ENCODE measurements at places on chromosomes 2 and 18.

DNA sequence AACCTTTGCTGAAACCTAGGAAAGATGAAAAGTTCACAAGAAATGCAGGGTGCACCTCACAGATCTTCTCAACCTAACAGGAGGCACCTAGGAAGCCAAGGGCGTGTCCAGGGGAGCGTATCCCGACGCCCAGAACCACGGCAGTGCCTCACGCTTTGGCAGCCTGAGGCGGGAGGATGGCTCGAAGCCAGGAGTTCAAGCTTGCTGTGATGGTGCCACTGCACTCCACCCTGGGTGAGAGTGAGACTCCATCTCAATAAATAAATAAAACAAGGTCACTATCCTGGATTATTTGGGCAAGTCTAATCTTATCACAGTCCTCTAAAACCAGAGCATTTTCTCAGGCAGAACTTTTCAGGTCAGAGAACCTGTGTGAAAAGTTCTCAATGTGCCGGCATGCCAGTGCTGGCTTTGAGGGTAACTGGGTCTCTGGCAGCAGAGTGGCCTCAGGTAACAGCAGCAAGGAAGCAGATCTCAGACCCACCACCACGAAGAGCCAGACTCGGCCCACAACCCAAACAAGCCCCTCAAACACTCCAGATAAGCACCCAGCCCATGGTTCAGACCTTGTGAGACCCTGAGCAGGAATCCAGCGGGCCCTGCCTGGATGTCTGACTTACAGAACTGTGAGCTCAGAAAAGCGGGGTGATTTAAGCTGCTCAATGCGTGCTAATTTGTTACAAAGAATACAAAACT is 11.7 kb downstream of the HSBP1L1 start:
- no peak for DNase-seq

GRCh38 chr2:71892423-71892730 is 255.3 kb downstream of the CYP26B1 start:
- no peak for DNase-seq

- DNase-seq: peak; percentile 20
Observed at GRCh38 chr2:239824046-239824694, 201.0 kb downstream of the NDUFA10 start.

GRCh38 chr2:41872646-41873045 is 175.2 kb upstream of the PKDCC start:
- DNase-seq: no peak

- DNase-seq: no peak
Observed at GRCh38 chr2:23042216-23042906, 342.6 kb upstream of the KLHL29 start.

DNA sequence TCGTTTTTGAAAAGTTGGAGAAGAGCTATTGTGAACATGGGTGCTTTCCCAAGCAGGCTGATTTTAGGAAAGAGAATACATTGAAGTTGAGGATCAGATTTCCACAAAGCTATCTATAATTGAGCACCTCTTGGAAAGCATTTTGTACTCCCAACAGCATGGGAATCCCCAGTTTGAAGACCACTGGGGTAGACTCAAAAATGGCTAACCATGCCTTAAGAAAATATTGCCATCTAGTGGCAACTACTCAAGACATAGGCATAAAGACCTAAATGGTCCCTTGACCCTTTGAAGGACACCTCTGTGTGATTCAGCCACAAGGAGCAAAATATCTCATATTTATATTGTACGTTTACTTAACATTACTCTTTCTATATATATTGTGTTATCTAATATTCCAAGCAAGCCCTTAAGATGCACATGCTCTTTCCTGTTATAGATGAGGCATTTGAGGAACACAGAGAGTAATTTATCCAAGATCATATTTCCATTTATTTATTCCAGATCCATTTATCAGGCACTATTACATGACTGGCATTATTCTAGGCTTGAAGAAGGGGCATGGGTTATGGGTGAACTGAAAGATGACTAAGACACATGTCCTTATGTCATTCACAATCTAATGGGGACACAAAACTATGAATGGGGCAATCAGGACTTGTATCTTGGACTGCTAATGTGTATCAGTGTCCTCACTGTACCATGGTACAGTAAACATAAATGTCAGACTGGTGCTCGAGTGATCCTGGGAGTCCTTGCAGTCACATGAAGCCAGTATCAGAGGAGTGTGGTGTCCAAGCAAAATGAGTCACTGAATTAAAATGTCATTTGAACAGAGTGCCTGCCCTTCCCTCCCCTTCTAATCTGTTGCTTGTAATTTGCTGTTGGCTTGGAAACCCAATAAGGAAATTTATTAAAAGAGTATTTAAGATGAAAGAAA is 121.0 kb upstream of the XPO1 start:
- DNase-seq: peak; percentile 77

- DNase-seq: no peak
Observed at GRCh38 chr18:59505356-59505755, 146.3 kb upstream of the LMAN1 start.

DNA sequence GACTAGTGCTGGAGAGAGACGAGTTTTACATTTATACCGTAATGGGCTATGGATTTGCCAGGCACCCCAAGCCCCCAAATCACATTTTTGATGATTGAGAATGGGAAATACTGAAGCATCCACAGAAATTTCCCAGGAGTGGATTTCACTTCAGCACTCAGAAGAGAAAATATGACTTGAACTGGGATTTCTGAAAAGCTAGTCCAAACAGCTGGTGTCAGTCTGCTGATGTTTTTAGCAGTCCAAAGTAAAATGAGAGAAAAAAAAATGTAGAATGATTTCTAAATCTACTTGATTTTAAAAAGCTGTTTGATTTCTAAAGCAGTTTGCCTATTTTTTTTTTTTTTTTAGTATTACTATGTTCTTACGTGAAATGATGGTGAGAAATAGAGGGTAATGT is 105.0 kb downstream of the PLEKHM3 start:
- no peak for DNase-seq

DNA sequence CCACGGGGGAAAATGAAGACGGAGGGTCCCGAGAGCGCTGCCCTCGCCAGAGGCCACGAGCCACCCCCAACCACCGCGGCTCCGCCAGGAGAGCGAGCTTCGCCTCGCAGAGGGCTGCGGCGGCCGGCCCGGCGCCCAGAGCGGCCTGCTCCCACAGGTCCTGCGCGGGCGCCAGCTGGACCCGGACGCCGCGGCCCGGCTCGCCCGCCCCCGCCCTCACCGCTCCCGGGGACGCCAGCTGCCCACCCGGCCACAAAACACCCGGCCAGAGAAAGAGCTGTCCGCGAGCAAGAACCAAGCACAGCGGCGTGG is 709 bp downstream of the PTPN2 start:
- DNase-seq: no peak

DNA sequence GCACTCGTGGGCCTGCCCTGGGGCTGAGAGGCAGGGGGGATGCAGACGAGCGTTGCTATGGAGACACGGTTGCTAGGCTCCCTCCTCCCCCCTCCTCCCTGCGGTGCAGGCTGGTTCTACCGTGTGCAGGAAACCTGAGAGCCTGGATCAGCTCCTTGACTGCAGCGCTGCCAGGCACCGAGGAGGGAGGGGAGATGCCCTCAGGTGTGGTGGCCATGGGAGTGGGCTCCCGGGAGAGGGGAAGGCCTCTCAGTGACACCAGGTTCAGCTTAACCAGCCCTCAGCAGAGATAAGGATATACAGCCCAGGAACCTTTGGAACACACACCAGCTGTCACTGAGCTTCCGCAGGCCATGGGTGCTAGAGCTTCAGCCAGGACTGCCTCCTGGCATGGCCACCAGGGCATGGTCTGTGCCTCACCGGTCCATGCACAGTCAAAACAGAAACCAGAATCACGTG is 124.4 kb upstream of the PXDN start:
- DNase-seq: peak; percentile 44

Data from NCI-H82 (cell line).